ENCODE measurements at places on chromosomes 2 and 18.

GRCh38 chr2:238146884-238147544 lies 8.5 kb downstream of the KLHL30 start:
- DNase-seq, result no peak

GRCh38 chr2:124025891-124026434 lies 876 bp downstream of the CNTNAP5 start:
- DNase-seq, result no peak

- no peak for DNase-seq
Observed at GRCh38 chr2:10345126-10345525, 42.4 kb downstream of the HPCAL1 start.

GRCh38 chr2:42775810-42776209 lies 11.9 kb upstream of the OXER1 start:
- DNase-seq, result no peak

GRCh38 chr2:241952816-241953215 lies 83.3 kb downstream of the RTP5 start:
- DNase-seq, result no peak

DNA sequence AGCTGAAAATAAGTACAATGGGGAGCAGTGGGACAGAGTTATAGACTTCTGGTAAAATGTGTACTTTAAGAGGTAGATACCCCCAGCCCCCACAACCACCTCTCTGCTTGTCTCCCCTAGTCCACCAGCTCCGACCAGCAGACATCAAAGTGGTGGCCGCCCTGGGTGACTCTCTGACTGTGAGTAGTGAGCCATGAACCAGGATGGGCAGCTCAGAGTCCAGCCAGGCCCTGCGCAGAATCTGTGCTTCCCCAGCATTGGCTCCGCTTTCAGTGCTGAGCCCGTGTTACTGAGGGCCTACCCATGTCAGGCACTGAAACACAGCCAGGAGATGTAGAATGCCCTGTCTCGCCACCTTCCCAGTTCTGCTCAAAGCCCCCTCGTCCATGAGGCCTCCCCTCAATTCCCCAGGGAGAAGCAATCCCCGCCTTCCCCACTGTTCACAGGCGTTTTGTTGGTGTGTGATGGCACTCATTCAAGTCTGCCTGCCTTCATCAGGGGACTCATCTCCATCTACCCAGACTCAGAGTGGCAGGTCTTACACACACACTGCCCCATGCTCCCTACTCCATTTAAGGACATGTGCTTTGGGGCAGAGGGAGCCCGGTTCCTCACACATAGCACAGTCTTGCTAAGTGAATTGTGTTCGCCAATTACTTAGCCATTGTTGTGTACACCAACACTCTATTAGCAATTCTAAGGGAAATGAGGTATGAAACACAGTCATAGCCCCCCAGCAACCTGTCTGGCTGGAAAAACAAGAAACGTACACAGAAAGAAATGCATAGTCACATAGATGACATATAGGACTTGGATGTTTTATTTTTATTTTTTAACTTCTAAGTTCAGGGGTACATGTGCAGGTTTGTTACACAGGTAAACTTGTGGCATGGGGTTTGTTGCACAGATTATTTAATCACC lies 122.6 kb downstream of the PLB1 start:
- no peak for DNase-seq

- DNase-seq, result no peak
Observed at GRCh38 chr2:48496849-48497248, 33.1 kb upstream of the STON1 start.

- DNase-seq, result no peak
Observed at GRCh38 chr2:127083819-127084503, 23.0 kb downstream of the BIN1 start.

DNA sequence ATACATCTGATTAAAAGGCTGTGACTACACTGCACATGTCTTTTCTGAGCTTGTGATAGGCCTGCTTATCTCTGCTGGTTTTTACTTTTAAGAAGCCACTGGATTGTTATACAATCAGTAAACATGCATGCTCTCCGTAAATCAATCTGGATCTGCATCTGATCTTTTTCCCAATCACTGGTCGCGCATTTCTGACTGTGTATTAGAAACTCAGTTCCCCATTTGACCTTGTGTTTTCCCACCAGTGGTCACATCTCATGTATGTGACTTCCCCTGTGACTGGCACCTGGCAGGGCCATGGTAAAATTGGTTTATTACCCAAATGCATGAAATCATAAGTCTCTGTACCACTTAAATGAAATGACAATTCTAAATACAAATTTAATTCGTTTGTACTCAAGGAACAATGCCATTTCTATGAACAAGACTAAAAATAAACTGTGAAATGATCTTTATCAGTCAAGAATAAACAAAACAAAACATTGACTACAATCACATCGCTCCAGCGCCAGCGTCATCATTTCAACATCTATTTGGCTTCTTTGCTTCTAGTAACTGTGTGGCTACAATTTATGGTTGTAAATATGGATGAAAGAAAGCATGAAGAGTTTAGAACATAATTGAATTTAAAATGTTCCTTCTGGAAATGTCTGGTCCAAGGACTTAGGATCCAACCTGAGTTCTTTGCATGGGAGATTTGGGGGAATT lies 396.6 kb upstream of the TRIB2 start:
- DNase-seq, result no peak

DNA sequence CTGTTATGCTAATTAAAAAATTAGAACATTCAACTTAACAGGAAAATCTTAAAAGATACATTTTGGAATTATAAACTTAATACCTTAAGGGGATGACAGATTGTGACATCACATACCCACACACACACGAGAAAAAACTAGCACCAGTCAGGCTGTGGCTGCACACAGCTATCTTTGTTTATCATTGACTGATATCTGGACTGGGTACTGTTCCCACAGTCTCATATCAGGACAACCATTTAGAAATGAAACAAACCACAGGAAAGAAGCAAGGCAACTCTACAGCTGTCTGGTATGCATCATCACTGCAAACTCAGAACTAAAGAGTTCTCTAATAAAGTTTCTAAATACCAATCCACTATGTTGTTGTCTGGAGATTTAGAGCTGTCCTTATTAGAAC lies 210.9 kb upstream of the SMAD7 start:
- DNase-seq, result no peak

- peak; percentile 61 for DNase-seq
Observed at GRCh38 chr2:129812071-129812470, 167.4 kb upstream of the RAB6C start.

DNA sequence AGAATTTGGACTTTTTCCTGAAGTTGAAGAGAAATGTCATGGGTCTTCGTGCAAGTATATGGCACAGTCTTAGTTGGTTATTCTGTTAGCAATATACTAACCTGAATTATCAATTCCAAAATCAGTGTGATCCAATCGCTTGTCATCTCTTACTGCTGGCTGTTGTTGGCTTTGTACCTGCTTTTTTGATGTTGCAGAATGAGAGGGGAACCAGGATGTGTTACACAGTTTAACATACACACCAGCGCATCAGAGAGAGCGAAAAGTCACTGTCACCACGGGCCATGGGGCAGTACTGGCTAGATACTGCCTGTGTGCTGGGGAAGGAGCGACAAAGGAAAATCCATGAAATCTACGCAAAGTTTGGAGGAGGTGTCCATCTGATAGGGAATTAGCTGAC lies 59.3 kb upstream of the SPP2 start:
- DNase-seq, result no peak

DNA sequence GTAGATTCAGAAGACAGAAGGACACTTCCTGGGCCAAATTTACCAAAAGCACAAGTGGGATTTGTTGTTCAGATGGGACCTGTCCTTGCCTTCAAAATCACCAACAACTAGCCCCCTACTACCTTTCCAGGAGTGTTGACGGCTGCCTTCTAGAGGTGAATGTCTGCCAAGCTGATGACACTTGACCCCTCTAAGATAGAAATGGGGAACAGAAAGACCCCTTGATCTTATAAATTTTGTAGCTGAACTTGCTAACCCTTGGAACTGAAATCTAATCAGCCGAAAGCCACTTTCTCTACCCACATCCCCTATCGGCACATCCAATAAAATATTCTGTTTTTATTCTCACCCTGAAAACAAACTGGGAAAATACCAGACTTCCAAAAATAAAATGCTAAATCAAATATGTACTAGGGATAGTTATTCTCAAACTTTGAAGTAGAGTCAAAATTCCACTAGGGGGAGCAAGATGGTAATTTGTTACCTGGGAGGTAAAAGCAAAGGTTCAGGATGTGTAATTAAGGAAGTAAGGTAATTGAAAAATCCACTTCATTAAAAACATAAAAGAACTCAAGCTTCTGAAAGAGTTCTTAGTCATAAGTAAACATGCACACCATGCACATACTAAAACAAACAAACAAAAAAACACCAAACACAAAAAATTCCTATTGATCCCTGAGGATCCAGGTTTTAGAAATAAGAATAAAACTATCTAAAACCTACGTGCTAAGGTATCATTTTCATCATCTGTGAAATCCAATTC lies 119.2 kb downstream of the ANKRD44 start:
- DNase-seq, result peak; percentile 71

DNA sequence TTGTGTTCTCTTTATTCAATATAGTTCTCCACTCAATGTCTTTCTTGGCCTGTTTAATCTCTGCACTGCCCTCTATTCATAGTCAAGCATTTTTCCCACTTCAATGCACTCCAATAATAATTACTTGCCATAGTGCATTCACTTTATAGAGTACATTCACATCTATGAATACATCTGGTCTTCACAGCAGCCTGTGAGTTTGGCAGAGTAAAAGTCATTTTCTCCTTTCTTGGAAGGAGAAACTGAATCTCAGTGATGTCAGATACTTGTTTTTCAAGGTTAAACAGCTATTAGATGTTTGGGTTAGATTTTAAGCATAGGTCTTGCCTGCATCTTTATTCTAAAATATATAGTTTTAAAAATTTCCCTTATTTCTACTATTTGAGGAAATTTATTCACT lies 373.2 kb downstream of the TRIB2 start:
- DNase-seq, result no peak

DNA sequence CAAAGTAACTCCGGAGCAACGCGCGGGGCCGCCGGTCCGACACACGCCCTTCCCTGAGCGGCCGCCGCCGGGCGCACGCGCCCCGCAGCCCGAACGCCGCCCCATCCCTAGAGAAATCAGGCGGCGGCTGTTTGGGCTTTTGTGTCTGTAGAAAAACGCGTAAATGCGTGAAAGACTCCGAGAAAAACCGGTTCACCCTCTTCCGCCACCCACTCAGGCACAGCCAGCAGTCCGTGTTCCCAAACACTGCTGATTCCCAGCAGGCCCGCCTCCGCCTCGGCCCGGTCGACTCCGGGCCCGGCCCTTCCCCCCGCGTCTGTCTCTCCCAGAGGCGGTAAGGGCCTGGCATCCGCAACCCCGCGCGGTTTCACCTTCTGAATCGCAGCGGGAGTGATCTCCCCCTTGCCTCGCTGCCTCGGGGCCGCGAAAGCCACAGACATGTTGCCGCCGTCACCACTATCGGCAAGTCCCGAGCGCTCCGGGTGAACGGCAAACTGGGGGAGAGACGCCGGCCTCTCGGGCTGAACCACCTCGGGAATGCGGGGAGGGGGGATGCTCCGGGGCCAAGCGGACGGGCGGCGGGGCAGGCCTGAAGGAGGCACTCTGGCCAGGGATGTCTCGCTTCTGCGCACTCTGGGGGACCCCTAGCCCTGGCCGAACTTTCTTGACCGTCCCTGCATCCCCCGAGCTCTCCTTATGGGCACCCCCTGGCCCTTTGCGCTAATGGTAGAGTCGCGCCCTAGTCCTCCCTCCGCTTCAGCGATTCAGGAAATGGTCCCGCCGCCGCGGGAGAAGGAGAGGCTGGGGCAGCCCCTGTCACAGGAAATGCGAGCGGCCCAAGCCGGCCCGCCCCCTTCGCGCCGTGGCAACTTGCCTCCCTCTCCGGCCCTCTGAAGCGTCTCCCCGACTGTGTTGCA lies at the start of gene SS18:
TSS of gene SS18 (minus strand) at position 484 of the 917 bp plus-strand sequence. CDS start at position 440, 44 bp downstream.
- DNase-seq, result peak; percentile 99

DNA sequence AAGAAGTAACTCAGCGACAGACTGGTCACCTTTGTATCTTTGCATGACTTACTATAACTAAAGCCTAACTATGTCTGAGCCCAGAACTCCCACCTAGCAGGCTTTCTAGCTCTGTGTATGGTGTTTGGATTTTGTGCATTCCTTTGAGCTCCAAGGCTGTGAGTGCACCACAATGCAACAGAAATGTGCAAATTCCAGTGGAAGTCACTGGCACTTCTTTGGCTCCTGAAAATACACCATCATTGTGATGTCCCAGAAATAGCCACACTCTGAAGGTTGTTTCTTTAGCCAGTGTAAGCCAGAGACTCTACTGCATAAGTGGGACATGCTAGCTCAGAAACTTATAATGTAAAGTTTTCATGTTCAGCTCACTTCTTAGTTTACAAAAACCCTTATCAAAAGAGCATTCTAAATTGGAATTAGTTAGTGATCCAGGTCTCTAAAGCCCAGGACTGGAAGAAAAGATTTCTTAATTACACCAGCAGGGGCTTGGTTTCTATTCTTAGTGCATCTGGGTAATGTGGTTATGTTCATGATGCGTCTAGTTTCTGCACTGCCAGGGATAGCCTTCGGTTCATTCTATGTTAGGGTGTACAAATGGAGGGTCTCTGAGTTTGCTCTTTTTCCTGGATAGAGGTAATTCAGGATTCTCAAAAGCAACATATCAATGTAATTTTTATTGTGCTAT lies 1239.5 kb upstream of the ZEB2 start:
- DNase-seq, result no peak

DNA sequence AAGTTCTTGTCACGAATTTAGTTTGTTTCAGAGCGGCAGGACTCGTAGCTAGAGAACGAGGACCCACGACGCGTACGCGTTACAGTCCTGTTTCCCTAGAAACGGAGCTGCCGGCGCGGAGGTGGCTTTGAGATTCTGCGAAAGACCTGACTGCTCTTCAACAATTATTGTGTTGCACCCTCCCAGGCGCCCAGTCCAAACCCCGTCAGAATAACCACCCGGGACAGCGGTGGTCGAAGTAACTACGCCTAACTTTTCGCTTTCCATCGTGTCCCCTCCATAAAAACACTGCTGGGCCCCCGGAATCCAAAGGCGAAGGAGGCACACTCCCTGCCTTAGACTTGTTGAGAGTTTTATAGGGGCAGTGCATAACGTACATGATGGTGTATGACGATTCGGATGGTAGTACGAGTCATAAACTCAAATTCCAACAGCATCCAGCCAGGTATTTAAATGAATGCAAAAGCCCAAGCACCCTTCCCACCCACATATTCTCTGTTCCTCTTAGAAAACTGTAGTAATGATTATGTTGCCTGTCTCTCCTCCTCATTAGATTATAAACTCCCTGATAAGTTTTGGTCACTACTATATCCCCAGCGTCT lies 651 bp upstream of the STAM2 start:
- DNase-seq, result no peak

DNA sequence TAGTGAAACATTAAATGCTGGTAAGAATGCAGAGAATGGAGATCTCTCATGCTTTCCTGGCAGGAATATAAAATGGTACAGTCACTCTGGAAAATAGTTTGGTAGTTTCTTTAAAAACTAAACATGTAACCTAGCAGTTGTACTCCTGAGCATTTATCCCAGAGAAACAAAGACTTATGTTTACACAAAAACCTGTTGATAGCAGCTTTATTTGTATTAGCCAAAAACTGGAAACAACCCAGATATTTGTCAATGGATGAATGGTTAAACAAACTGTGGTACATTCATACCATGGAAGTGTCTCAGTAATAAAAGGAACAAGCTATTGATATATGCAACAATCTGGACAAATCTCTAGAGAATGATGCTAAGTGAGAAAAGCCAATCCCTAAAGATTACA lies 81.7 kb upstream of the CTAGE1 start:
- no peak for DNase-seq

- peak; percentile 64 for DNase-seq
Observed at GRCh38 chr2:100895934-100896685, 76.2 kb downstream of the NPAS2 start.

GRCh38 chr18:79933765-79934164 lies 17.7 kb downstream of the SLC66A2 start:
- no peak for DNase-seq

GRCh38 chr2:142592171-142592570 lies 285.3 kb upstream of the KYNU start:
- DNase-seq, result no peak

Data from NCI-H69 (cell line).